ENCODE measurements at places on chromosomes 6 and 20.

GRCh38 chr20:36303020-36303595 is 3.0 kb upstream of the DLGAP4 start:
- DNase-seq: no peak

GRCh38 chr20:43309266-43309665 is 119.6 kb upstream of the PTPRT start:
- DNase-seq: no peak

GRCh38 chr6:16486661-16487060 is 248.3 kb downstream of the GMPR start:
- DNase-seq: peak; percentile 42

GRCh38 chr6:127186889-127187288 is 68.4 kb downstream of the RSPO3 start:
- peak; percentile 64 for DNase-seq

GRCh38 chr6:13380761-13381160 is 52.4 kb upstream of the TBC1D7 start:
- DNase-seq: no peak

- no peak for DNase-seq
These were observed 153.0 kb downstream of the LRRC1 start for GRCh38 chr6:53947780-53948179.

DNA sequence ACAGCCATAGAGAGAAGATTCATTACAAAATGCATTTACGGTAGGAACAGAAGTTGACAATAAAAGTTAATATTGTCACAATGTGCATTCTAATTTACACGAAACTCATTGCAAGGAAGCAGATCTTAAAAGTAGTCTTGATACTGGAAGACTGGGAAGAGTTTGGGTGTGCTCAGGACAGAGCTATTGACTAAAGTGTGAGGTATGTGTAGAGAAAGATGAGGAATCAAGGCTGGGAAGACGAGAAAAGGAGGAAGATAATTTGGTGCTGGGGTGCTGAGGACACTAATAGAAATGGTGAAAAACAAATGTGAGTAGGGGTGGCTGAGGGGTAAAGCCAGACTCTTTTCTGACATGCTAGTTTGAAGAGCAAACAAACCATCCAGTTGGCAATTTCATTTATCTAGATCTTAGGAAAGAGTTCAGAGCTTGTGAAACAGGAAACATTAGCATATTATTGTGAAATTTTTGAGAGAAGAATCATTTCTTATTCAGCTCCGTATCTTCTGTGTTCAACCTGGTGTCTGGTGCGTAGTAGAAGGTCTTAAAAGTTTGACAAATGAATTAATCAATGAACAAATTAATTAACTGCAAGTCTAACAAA is 72.7 kb downstream of the ELOVL4 start:
- DNase-seq: no peak

- DNase-seq: no peak
These were observed 215.3 kb upstream of the FOXA2 start for GRCh38 chr20:22799687-22800086.

DNA sequence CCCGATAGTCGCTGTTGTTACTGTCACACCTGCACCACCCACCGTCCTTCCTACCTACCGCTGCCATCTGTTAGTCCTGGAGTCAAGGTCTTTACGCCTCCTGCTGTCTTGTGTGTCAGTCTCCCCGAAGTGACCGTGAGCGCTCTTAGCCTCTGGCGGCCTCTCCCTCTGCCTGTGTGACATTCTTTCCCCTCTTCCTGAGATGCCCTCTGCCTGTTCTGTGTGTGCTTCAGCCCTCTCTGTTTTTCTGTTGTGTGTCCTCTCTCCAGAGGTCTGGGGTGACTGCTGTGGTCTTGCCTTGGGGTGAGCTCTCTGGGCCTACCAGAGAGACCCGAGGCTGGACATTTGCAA is 54.9 kb downstream of the TCP11 start:
- DNase-seq: no peak

DNA sequence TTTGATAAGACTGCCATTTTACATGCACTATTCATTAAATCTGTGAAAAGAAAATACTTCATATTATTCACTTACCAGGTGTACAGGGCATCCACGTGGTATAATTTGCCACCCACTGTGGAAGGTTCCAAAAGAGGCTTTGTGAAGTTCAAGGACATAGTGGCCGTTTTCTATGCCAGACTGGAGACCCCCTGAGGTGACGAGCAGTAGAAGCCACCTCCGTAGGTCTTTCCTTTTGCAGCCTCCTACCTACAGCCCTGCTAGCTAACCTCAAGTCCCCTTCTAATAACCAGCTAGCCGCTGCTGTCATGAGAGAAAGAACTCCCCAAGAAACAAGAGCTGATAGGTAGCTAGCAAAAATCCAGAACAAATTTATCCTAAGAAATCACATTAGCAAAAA is 110.5 kb downstream of the ARHGAP18 start:
- DNase-seq: no peak

- no peak for DNase-seq
These were observed 31.3 kb upstream of the ZFAND3 start for GRCh38 chr6:37788259-37788658.

DNA sequence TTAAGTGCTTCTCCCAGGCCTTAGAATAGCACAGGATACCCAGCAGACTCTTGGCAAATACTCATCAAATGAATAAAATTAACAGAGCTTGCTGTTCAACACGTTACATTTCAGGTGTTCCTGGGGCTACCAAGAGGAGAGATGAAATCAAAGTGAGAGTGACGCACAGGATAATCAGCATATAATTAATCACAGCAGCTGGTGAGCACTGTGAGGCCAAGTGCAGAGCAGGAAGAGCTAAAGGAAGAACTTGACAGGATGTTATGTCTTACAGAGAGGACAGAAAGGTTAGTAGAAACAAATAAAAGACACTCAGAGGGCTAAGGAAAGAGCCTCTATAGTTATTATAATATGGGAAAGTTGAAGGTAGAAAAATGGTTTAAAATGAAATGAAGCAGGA is 8.8 kb downstream of the PPIL1 start:
- DNase-seq: no peak

- no peak for DNase-seq
These were observed 257.0 kb downstream of the GRIK2 start for GRCh38 chr6:101650402-101651100.

DNA sequence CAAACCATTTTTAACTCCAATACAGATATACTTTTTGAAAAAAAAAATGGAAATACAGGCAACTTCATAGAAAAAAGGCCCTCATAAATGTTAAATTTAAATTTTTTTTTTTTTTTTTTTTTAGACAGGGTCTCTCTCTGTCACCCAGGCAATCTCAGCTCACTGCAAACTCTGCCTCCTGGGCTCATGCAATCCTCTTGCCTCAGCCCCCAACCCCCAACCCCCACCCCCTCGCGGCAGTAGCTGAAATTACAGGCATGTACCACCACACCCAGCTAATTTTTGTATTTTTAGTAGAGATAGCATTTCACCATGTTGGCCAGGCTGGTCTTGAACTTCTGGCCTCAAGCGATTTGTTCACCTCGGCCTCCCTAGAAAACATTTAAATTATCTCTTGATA is 12.8 kb upstream of the ULBP3 start:
- DNase-seq: no peak

DNA sequence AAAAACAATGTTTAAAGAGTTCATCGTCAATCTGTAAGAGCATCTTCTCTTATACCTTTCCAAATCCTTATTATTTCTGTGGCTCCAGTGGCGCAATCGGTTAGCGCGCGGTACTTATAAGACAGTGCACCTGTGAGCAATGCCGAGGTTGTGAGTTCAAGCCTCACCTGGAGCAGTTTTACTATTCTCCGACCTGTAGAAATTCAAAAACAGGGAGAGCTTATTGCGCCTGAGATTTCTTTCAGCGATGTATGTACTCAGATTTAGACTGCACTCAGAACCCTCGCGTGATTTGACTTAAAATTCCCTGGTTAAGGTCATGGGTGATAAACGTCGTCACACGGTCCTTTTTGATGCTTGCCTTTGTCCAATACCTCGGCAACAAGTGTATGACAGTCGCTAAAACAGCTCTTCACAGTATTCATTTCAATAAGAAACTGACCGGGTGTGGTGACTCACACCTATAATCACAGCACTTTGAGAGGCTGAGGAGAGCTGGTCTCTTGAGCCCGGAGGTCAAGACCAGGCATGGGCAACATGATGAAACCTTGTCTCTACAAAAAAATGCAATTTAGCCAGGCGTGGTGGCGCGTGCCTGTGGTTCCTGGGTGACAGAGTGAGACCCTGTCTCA is 11.9 kb downstream of the GPX5 start:
- peak; percentile 14 for DNase-seq

DNA sequence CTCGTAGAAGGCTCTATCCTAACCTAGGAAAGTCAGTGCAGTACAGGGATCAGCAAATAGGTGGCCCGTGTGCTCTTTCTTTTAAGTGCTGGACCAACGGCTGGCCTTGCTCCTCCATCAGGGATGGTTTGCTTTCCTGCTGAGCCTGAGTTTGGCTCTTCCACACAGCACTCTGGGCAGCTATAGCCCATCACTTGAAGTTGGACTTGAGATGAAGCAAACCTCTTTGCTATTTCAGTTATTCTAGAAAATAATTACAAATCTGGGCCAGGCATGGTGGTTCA is 66.9 kb upstream of the KCNK16 start:
- DNase-seq: no peak

- no peak for DNase-seq
These were observed 905.4 kb upstream of the FLRT3 start for GRCh38 chr20:15242773-15243172.

DNA sequence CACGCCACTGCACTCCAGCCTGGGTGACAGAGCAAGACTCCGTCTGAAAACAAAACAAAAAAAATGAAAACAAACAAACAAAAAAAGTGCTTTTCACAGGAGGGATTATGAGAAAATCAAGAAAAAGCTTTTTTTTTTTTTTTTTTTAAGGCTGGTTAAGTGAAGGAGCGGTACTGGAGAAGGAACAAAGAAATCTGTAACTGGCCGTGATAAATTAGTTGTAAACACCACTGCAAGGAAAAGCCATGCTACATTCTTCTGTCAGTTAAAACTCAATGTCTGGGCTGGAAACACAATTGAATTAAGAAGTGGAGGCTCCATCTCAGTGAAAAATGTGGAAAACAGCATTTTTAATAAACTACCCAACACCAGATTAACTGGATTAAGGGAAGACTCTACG is 6.3 kb upstream of the GMPR start:
- no peak for DNase-seq

GRCh38 chr6:106383573-106383972 is 23.1 kb downstream of the CRYBG1 start:
- no peak for DNase-seq

- DNase-seq: no peak
These were observed 36.8 kb upstream of the SAMD3 start for GRCh38 chr6:130259557-130259956.

DNA sequence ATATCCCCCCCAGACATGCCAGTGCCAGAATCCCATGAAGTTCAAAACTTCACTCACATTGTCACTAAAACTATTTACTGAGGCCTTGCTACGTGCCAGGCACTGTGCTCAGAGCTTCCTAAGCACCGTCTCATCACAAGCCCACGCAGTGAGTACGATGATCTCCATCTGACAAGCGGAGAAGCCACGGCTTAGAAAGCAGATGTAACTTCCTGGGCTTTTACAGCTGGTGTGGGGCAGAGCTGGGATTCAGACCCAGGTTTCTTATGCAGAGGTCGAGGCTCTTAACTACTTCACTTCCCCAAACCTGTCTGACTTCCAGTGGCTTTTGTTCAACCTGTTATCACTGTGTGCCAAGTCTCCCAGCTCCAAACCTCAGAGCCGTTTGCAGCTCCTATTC is 8.3 kb downstream of the MDGA1 start:
- DNase-seq: no peak

DNA sequence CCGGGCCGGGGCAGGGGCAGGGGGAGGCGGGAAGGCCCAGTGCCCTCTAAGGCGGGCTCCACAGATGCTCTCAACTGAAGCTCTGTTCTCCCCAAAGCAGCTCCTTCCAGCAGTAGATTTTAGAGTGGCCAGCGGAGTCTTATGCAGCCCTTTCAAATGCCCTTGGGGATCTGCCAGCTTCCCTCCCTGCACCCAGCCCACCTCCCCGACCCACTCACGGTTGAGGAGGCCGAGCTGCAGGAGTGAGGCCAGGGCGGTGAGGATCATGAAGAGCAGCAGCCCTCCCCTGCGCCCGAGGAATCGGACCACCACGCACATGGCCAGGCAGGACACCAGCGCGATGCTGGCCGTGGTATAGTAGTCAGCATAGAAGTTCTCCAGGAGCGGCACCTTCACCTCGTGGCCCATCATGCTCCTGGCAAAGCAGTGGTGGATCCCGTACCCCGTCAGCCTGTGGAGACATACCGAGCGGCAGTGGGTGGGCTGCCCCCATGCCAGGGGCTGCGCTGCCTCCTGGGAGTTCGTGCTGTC is 28.0 kb downstream of the PSMG4 start:
- no peak for DNase-seq

DNA sequence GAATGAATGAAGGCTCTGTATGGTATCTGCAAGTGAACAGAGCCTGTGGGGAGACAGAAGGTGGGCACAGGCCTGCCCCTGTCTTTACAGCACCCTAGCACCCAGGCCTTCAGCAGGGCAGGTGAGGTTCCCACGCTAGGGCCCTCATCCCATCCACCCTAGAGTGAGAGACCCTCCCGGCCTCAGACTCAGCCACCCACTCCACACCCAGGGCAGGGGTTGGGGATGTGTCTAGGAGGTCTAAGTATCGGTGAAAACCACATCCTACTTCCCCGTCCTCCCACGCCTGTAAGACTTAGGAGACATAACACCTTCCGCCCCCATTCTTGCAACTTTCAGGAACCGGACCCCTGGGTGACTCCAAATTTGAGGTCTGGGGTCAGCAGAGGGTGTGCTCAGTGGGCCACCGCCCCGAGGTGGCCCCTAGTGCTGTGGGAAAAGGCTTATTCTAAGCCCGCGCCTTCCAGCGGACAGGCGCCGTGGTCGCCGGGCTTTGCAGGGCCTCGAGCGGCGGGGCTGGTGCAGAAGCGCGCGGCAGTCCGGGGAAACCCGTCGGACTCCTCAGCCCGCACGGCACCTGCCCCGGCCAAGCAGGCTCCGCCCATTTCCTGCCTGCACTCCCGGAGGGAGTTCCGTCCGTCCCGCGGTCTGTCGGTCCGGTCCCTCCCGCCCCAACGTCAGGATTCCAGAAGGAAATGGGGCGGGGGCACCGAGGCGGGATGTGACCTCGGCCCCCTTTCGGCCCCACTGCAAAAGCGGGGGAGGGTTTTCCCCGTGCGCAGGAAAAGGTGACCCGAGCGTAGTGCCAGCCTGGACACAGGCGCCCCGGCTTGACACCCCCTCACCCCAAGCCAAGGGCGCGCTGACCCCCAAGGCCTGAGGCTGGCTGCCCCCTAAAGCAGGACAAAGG is 868 bp downstream of the SAMD10 start:
- DNase-seq: peak; percentile 63

GRCh38 chr6:3361312-3362037 is 95.4 kb downstream of the SLC22A23 start:
- no peak for DNase-seq

DNA sequence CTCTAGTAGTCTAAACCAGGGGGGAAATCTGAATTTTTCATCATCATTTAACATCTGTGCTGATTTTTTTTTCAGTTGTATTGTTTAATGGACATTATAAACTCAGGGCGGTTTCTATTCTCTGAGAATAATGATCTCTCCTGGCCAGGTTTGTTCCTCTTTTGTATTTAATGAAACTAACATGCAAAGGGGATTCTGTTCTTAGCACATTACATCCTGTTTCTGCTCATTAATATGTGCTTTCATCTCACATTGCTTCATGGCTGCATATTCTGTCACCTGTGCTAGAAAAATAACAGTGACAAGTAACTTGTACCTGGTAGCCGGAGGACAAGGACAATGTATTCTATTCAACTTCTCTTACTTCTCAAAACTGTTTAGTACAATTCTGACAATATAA is 806 bp downstream of the HLA-DOB start:
- no peak for DNase-seq

- no peak for DNase-seq
These were observed 34.7 kb upstream of the ASCC3 start for GRCh38 chr6:100915876-100916275.

GRCh38 chr20:35582131-35582530 is 33.5 kb upstream of the SPAG4 start:
- no peak for DNase-seq
